ENCODE measurements at places on chromosomes 1 and 21.

GRCh38 chr1:198848649-198849048 lies 209.8 kb downstream of the PTPRC start:
- no peak for DNase-seq

DNA sequence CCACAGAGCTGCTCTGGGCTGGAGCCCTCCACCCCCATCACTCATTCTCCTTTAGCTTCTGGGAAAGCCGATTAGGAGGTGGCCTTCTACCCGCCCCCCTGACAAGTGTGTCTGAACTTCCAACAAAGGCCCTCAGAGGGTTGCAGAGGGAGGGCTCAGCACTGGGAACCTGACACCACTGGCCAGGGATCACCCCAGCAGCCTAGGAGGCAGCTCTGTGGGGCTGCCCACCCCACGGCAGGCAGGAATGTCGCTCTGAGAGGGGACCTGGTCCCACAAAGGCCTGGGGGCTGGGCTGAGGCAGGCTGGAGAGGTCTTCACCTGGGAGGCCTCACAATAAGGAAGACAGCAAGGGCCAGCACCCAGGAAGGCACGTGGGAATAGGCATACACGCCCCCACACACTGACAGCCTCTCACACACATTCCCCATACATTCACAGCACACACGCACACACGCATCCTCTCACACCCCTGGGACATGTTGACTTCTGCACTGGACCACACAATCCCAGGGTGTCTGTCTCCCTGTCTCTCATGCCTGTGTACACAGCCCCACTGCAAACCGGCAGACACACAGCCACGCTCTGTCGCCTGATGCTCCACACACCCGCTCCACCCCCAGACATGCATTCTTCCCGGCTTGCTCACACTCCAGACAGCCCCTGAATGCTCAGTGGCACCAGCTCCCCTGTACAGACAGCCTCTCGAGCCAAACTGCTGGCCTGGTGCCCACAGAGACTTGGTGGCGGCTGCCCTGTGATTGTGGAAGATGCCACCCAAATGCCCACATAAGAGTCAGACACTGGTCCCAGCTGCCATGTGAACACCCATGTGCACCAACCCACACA lies 30.7 kb downstream of the DMBX1 start:
- DNase-seq = no peak

- no peak for DNase-seq
These were observed 1.8 kb upstream of the OMA1 start for GRCh38 chr1:58548371-58548770.

- no peak for DNase-seq
These were observed 32.5 kb downstream of the XKR8 start for GRCh38 chr1:27992276-27992675.

GRCh38 chr1:61741711-61742619 lies at the start of gene PATJ:
Gene PATJ, plus strand, starts transcription at chr1:61742480. Its CDS starts 20,413 bp downstream, at chr1:61762893.
- DNase-seq = peak; percentile 26

GRCh38 chr1:226126824-226127569 lies 59.5 kb downstream of the ACBD3 start:
- DNase-seq = no peak

GRCh38 chr1:210830034-210831028 lies 303.6 kb downstream of the KCNH1 start:
- no peak for DNase-seq

DNA sequence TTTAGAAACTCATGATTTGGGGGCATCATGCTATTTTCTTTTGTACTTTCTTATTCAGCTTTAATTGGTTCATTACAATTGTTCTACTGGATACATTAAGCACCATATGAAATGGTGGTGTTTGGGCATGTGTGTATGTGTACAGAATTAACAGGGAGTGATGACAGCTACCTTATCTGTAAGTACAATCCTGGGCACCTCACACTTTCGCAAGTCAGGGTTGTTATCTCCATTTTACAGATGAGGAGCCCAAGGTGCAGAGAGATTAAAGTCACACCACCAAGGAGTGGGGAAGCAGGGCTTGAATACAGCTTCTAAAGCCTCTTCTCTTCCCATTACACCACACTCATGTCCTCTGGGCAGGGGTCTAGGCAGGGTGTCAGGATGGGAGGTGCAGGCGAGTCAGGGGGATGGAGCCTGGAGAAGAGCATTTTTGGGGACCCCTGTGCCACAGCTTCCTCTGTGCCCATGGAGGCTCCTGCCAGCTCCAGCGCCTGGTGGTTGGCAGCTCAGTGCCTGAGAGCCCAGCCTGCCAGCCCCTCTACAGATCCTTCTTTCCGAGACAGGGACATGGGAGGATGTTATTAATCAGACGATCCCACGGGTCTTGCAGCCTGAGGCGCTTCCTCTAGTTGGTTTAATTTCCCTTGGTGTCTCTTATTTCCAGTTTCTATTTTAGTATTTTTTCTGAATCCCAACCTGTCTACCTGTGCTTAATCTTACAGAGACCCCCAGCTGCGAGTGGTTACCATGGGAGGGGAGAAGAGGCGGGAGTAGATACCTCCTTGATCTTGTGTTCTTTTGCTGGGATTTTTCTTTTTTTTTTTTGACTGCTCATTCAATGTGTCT lies 126.2 kb upstream of the CD34 start:
- no peak for DNase-seq

DNA sequence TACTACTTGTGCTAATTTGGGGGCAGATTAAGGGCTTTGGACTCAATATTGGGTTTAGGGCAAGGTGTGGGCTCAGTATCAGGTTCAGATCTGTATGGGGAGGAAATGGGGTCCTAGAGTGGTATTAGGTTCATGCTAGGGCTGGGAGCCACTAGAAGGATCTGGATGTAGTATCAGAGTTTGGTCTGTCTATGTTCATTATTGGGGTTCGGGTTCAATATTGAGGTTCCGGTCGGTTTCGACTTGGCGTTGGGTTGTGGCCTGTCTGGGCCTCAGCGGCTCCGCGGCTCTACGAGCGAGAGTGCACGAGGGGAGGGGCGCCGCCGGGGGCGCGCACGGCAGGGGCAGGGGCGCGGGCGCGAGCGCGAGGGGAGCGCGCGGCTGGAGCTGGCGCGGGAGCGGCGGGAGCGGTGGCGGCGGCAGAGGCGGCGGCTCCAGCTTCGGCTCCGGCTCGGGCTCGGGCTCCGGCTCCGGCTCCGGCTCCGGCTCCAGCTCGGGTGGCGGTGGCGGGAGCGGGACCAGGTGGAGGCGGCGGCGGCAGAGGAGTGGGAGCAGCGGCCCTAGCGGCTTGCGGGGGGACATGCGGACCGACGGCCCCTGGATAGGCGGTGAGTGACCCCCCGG lies at the start of gene PTPRF:
TSS of gene PTPRF (plus strand) at position 401 of the 624 bp plus-strand sequence. CDS start 14,193 bp downstream, outside the sequence.
- peak; percentile 6 for DNase-seq

GRCh38 chr1:78091215-78091813 lies 45.5 kb downstream of the GIPC2 start:
- no peak for DNase-seq

- no peak for DNase-seq
These were observed 306.2 kb downstream of the NFIA start for GRCh38 chr1:61388566-61388965.

- peak; percentile 63 for DNase-seq
These were observed at the start of gene SH2D5 for GRCh38 chr1:20732588-20733359. Gene SH2D5, minus strand, starts transcription at chr1:20732703. Its CDS starts 4,659 bp downstream, at chr1:20728044.

DNA sequence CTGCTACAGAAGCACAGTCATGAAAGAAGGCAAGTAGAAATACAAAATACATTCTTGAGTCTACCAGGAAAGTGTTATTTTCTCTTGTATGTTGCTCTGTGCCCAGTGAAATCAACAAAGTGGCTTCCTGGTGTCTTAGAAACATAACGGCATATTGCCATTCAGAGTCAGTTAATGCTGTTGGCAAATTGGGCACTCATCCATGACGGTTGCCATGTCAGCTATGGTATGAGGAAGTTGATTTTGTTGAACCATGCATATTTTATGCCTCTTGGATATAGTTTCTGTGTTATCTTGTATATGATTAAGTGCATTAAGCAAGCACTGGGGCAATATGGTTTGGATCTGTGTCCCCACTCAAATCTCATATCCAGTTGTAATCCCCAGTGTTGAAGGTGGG lies 153.1 kb upstream of the CXADR start:
- no peak for DNase-seq

DNA sequence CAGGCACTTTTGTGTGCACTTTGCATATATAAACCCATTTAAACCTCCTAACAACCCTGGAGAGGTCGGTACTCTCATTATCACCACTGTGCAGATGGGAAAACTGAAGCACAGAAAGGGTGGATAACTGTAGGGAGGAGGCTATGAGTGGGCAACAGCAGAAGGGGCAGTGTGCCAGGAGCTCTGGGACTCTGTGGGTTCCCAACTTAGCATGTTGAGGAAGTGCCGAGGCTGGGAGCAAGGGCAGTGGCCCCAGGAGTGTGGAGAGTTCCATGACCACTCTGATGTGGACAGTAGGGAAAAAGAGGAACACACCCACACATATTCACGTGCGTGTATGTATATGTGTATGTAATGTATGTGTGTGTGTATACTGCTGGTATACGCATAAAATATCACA lies 25.7 kb upstream of the KCNC4 start:
- no peak for DNase-seq

GRCh38 chr1:211511947-211512346 lies 20.0 kb upstream of the RD3 start:
- DNase-seq = no peak

- no peak for DNase-seq
These were observed 42.0 kb upstream of the PADI2 start for GRCh38 chr1:17161137-17161740.

DNA sequence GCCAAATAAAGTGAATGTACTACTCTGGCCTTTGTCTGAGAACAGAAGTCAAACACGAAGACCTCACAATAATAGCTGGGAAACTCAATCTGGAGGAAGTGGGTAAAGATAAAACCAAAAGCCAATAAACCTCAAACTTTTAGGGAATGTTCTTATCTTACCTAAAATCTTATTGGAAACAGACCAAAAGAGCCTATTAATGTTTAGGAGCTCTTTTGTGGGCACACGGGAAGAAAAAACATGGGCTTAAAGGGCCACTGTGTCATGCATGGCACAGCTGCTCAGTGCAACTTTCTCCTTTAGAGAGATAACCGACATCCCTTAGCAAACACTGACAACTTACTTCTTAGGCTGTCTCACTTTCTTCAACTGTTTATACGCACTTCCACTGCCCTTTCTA lies 16.1 kb downstream of the EIF2B3 start:
- no peak for DNase-seq

GRCh38 chr1:171817511-171818265 lies 23.6 kb upstream of the DNM3 start:
- no peak for DNase-seq

GRCh38 chr1:50603274-50604271 lies 180.3 kb upstream of the DMRTA2 start:
- no peak for DNase-seq

- DNase-seq = no peak
These were observed 56.7 kb downstream of the SRSF11 start for GRCh38 chr1:70277875-70278274.

Data from activated CD4-positive, alpha-beta T cell treated with anti-CD3 and anti-CD28 coated beads for 24 hours (primary cell).